Large intestine (tissue), 12 donors: ENCODE measurements at places on chromosomes 1 and 21. TPM values are rescaled to one million over a fixed set of nuclear protein-coding genes. Genes with fewer than 3 reads are reported as not detected.
A peak's percentile ranks its signal among the peaks of the same experiment; 100 is the strongest.

Gene C4BPA
- polyA plus RNA-seq = 0.04 TPM

Gene FCGR1A
- polyA plus RNA-seq = 1.8 TPM

Gene IL20
- polyA plus RNA-seq = 0.06 TPM

Gene B3GALT2
- 4.9 TPM for polyA plus RNA-seq

Gene CYP4A22
- polyA plus RNA-seq = 0.03 TPM

Gene SLAMF7
- polyA plus RNA-seq = 5.8 TPM

Gene DCAF6
- polyA plus RNA-seq = 54.7 TPM

Gene GBP1
- 39.3 TPM for polyA plus RNA-seq

Gene CELA2A
- 0.18 TPM for polyA plus RNA-seq

Gene SLC26A9
- 0.03 TPM for polyA plus RNA-seq

Gene TMEM59
- polyA plus RNA-seq = 373 TPM

Gene DNAH14
- polyA plus RNA-seq = 18.2 TPM

Gene HPCAL4
- polyA plus RNA-seq = 2.5 TPM

Gene TFF3
- polyA plus RNA-seq = 585 TPM

Gene ACTN2
- polyA plus RNA-seq = 3.1 TPM

Gene VAV3
- polyA plus RNA-seq = 18.3 TPM

DNA sequence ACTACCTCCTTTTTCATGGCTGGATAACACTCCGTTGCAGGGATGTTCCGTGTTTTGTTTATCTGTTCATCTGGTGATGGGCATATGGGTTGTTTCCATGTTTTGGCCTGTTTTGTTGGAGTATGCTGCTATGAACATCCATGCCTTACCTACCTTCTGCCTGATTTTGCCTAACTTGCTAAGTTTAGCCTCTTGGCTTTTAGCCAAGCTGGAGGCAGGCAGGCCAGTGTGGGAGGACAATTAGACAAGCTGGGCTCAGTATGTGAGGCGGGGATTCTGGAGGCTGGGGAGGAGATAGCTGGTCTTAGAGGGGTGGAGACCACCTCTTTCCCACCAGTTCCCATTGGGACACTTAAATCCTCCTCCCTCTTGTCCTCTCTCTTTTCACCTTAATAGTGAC lies 98.4 kb upstream of the WNT4 start:
- DNase-seq = no peak

DNA sequence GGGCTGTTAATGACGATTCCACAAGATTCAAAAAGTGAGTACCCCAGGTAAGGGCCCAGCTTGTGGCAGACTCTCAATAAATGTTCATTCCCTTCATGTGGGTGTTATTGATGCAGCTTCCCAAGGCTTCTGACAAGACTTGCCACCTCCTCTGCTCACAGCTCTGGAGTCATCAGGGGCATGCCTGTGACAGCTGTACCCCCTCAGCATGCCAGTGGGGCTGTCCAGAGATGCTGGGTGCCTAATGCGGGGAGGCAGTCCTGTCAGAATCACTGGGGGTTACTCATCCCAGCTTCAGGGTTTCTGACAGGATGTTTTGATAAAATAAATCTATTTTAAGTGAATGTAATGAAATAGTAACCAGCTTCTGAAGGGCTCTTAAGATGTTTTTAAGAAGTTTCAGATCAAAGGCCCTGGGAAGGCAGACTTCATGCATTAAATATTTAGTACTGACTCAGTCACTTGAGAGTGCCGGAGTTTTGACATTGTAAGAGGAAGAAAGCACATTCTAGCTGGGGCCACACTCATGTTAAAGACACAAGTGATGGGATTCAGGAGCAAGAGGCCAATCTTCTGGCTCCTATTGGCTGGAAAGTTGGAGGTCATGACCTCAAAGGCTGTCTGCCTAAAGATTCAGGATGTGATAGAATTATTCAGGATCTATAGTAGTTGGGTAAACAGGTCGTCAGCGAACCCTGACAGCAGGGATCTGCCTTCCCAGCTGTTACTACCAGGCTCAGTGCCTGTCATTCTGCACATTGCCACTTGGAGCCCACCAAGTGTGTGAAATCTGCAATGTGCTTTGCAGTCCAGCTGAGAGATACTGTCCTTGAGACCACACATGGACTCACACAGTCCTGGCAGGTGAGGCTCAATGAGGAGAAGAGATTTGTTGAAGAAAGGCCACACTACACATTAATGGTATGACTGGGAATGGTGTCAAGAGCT lies 239.6 kb upstream of the BEND5 start:
- DNase-seq = no peak

DNA sequence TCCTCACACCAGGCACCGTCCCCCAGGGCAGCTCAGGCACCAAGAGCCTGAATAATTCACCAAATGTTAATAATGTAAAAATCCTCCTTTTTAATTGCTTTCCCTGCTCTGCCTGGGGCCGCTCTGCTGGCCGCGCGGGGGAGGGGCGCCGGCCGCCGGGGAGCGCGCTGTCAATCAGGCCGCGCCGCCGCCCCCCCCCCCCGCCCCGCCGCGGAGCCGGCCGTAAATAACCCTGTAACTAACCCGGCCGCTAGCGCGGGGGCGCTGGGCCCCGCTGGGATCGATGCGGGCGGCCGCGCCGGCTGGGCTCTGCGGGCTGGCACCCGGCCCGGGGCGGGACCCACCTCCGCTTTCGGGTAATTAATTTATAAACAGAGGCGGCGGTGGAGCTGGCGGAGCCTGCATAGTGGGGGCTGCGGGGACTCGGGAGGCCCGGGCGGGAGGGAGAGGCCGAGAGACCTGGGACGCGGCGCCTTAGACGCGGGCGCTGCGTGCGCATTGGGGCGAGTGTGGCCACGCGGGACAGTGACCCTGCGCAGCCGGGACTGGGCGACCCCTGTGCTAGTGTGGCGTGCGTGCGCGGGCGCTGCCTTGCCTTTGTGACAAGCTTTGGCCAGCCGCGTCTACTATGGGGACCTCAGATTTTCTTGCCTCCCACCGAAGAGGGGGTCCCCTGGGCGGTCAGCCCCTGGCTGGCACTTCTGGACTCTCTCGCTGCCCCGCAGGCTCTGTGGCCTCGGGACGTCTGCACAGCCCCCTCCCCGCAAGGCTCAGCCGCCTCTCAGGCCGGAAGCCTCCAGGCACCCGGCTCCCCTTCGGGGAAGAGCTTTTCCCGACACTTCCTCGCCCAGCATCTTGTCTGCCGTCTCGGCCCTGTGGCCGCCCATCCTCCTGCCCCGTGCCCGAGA lies 16.6 kb downstream of the SAMD11 start:
- peak; percentile 77 for DNase-seq

GRCh38 chr1:198902655-198903054 lies 263.8 kb downstream of the PTPRC start:
- no peak for DNase-seq

DNA sequence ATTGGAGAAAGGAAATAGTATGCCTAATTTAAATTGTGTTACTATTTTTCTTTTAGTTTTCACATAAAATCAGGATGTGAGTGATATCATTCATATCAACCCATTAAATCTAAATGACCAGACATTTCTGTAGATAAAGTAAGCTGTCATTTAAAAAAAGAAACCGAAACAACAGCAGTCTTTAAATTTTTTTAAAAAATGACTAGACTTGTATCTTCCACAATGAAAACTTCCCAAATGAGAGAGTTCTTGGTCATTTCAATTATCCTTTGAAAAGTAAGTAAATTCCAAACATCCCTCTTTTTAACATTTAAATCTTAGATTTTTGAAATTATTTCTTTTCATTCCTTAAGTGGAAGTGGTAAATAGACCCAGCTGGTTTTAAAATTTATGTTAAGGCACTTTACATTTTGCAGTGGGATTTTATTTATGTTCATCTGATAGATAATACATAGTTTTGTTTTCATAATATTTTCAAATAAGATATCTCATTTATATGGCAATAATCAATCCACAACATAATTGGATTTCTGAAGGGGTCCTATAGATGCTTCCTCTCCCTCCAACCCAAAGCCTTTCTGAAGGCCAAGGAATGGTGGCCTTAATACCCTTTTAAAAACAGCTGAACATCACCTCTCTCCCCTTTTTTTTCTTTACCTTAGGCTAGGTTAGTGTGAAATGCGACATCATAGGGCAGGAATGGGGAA lies 3.1 kb downstream of the FOXD3 start:
- no peak for DNase-seq

DNA sequence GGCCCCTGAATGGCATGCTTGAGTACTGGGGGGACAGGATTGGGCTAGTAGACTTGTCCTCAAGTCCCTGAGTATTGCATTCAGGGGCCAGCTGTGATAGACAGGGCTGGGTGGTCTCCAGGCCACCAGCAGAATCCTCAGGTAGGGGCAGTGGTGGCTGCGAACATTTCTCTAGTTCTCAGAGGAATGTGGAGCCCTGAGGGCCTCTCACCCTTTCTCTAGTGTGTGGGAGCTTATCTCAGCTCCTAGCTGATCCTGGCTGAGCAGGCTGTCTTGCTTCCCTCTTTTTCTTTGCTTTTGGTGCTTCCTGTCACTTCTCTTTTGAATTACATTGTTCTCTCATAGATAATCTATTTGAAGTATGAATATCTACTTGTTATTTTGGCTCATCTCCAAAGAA lies 30.0 kb upstream of the PM20D1 start:
- DNase-seq = no peak

GRCh38 chr1:4090556-4090955 lies 190.5 kb upstream of the C1orf174 start:
- no peak for DNase-seq

GRCh38 chr1:43586136-43586731 lies 55.6 kb downstream of the PTPRF start:
- DNase-seq = no peak

GRCh38 chr1:18748435-18748834 lies 111.0 kb downstream of the TAS1R2 start:
- no peak for DNase-seq

- no peak for DNase-seq
Measured at GRCh38 chr1:68329096-68329835, 96.9 kb upstream of the WLS start.

DNA sequence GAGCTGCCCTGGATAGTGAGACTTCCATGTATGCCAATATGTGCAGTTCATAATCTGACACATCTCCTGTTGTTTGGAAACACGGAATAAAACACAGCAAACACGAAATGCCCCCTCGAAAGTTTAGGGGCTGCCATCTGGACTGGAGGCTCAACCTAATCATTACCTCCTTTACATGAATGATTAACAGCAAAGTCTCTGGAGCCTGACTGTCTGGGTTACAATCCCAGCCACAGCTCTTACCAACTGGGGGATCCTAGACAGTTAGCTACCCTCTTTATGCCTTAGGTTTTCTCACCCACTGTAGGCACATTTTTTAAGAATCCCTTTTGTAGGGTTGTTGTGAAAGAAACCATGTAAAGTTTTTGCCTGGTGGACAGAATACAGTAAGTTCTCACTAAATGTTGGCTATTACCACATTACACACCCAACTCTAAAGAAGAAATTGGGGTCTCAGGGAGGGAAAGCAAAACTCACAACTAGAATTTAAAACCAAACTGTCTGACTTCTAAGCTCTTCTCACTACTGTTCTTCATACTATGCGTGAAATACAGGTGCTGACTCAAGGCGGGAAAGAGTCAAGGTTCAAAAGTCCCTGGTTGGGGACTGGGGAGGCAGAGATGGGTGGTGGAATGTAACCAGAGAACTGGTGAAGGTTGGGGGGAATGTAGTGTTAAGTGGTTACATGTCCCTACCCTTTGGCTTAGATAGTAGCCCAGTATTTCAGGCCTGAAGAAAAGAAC lies 24.2 kb downstream of the CYP4A22 start:
- no peak for DNase-seq

DNA sequence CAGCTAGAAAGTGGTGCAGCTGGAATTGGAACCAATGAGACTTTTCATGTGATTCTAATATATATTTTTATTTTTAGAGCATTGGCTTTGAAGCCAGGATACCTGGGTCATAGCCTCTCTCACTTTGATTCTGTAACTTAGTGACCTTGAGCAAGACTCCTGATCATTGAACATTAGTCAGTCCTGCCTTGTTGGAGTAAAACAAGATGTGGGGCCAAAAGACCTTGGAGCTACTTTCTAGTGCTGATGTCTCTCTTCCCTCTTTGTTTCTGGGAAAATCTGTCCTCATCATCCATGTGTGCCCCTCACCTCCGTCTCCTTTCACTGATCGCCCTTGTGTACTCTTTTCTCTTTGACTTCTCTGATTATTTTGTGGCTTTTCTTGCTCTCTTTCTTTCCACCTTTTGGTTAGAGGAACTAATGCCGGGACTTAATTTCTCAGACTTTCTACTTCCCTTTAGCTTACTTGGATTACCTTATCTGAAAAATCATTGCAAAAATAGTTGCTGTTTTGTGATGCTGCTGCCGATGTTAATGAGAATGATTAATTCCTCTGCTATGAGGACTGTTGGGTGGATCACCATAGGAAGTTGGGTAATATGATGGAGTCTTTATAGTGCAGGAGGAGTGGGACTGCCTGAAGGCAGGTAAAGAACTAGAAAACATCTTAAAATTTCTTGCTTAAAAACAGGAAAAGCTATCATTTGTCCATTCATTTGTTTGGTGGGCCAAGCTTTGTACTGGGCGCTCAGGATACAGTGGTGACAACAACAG lies 72.0 kb downstream of the NOS1AP start:
- no peak for DNase-seq

DNA sequence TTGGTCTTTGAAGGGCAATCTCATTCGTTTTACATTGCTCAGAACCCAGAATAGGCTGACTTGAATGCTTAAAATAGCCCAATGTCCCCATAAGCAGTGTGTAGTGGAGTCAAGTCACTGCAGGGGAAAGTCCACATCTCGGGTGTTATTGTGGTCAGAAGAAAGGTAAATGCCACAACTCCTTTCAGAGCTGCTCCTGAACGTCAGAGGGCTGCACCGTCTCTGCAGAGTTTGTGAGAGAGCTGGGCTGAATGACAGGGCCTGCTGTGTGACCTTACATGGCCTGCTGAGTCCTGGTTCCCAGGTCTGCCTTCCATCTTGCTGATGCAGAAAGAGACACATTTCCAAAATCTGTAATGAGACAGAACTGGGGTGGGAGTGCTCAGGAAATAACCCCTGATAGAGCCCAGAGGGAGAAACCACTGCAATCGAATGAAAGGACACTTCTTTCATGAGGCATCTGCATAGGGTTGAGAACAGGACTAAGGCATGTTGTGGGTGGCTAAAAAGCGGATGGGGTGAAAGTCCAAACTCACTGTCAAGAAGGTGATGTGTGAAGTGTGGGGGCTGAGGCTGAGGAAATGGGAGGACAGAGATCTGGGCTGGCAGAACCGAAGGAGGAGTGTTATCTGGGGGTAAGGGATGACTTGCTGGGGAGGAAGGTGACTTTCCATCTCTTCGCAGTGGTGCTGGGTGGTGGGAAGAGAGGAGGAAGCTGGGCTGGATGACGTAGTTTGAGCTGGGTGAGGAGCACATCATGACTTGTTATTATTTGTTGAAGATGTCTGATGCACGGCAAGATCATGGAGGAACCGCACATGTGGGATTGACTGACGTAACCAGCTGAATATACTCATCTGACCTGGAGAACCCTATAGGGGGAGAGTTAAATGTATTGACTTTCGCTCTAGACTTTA lies 33.7 kb downstream of the XCL2 start:
- DNase-seq = no peak

GRCh38 chr1:236165238-236165981 lies 23.1 kb downstream of the GPR137B start:
- no peak for DNase-seq

GRCh38 chr1:154611150-154611862 lies 3.3 kb upstream of the ADAR start:
- no peak for DNase-seq
